ENCODE measurements at places on chromosomes 6 and 20.

DNA sequence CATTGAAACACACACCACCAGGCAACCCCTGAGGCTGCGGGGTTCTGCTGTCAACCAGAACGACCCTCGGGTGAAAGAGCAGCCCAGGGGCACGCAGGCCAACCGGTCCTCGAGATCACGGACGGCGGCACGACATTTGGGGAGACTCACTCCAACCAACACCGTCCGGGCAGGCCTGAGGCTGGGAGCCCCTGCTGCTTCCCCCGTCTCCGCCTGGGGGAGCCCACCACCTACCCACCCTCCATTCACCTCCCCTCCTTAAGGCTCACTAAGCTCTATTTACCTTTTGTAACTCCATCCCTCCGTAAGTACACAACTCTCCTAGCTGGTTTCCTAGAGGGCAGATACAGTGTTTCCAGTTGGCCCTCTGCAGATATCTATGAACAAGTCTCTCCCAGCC is 971.3 kb upstream of the DEFB115 start:
- DNase-seq: no peak

- DNase-seq: no peak
Measured at GRCh38 chr20:37729909-37730308, 36.1 kb downstream of the CTNNBL1 start.

DNA sequence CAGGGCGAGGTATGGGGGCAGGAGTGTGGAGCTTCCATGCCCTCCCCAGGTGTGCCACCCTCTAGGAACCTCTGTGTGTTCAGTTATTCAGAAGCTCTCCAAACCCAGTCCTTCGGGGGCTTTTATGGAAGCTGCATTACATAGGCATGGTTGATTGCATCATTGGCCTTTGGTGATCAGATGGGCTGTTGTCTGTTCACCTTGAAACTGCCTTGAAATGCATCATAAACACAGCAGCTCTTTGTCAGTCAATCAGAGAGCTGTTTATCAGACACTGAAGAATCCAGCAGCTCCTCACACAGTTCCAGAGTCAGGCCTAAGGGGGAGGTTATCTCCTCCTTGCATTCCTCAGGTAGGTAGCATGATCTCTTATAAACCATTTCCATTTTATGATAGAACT is 62.4 kb downstream of the E2F3 start:
- no peak for DNase-seq

- no peak for DNase-seq
Measured at GRCh38 chr6:144075875-144076274, 19.5 kb downstream of the SF3B5 start.

GRCh38 chr20:38473367-38473795 is 738 bp downstream of the RALGAPB start:
- DNase-seq: no peak
